Fibroblast of pulmonary artery (primary cell): ENCODE measurements at places on chromosomes 12 and 14.
A peak's percentile ranks its signal among the peaks of the same experiment; 100 is the strongest.

DNA sequence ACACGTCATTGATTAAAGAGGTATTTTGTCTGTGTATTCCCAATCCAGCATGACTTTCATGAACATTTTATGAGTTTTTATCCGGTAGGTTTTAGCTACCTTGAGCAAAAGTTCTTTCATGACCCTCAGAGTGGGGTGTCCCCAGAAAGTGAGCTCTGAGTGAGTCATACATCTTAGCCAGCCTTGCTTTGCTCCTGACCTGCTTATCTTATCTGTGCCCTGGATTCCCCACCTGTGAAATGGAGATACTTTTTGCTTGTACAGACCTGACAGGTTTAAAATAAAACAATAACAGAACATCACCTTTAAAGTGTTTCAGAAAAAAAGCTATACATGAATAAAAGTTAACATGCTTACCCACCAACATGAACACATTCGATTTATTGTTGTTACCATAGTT, 202.8 kb upstream of the SOX5 start:
- no peak for DNase-seq

- DNase-seq: no peak
Measured at GRCh38 chr12:94676922-94677321, 26.6 kb upstream of the TMCC3 start.

GRCh38 chr14:100060760-100061159, 4.5 kb upstream of the EVL start:
- no peak for DNase-seq

DNA sequence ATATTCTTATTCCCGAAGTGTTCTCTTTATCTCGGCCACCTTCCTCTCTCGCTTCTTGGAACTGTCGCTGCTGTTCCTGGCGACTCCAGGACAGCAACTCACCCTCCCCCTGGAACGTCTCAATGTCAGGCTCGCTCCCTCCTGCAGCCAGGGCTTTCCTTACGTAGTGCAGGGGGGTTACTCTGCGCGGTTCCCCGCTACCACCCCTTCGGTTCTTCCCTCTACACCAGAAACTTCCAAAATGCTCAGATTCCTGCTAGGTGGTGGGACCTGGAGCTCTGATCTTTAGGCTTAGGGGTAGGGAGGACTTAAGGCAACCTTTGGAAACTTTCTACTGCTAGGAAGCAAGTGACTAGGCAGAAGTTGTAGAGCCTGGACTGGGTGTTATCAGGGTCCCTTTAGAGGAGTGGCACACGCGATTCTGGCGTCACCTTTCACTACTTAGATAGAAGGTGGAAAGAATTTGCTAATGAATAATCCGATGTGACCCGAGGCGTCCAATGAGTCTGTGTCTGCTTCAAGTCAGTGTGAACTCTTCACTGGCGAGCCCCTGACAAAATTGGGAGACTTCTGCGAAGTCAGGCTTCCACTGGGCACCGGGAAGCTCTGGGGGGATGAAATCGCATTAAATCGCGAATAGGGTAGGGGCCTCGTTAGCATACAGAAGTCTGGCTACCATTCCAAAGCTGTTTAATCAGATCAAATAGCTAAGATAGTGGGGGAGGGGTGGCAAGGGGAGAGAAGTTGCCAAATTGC, 900 bp upstream of the DPF3 start:
- DNase-seq: no peak

DNA sequence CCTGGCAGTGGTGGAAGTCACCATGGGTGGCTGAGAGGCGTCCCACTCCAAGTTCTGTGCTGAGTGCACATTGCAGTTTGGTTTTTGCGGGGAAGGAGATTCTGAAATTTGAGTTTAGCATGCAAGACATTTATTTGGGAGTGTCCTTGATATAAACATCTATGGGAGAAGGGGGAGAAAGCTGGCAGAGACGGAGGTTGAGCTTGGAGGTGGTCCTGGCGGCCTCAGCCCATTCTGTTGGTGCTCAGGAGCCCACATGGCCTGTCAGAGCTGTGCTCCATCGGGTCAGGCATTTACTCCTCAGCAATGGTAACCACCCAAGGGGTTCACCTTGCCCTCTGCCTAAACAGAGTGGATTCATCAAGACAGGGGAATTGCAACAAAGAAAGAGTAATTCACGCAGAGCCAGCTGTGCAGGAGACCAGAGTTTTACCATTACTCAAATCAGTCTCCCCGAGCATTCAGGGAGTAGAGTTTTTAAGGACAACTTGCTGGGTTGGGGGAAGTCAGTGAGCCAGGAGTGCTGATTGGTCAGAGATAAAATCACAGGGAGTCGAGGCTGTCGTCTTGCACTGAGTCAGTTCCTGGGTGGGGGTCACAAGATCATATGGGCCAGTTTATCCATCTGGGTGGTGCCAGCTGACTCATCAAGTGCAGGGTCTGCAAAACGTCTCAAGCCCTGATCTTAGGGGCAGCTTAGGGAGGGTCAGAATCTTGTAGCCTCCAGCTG, 323.3 kb upstream of the TMEM132C start:
- no peak for DNase-seq

DNA sequence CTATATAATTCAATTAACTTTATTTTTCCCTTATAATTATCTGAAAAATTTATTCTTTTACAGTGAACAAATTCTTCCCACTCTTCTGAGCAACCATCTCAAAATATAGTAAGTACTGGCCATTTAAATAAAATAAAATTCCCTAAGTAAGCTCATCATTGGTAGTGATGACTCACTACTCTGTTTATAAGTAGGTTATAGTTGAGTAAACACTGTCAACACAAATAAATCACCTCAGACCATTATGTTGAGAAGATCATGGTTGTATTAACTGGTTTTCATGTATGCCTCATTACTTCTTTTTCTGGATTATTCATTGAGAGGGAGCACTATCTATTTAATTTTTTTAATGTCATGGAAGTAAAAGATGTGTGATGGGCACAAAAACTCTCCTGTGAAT, 220.5 kb downstream of the SEC23A start:
- DNase-seq: no peak

DNA sequence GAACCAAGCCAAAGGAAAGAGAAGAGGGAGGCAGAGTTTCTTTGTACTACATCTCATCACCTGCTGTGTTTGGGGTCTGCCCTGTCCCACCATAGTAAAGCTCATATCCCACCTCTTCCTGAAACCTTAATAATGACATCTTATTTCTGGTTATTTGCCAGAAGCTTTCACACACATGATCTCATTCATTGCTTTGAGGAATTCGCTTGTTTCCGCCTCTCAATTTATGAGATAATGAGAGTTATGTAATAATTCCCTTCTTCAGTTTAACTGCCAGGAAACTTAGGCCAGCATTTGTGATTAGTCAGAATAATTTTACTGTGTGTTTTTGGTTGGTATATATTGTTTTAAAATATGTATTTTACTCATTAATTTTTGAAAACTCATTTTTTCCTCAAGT, 205.2 kb downstream of the CACNA1C start:
- DNase-seq: peak; percentile 73

GRCh38 chr14:95355422-95355821, 35.7 kb upstream of the CLMN start:
- no peak for DNase-seq

- no peak for DNase-seq
Measured at GRCh38 chr14:104931771-104932675, 7.3 kb downstream of the PLD4 start.

GRCh38 chr14:93954900-93955849, 21.2 kb downstream of the ASB2 start:
- DNase-seq: no peak

DNA sequence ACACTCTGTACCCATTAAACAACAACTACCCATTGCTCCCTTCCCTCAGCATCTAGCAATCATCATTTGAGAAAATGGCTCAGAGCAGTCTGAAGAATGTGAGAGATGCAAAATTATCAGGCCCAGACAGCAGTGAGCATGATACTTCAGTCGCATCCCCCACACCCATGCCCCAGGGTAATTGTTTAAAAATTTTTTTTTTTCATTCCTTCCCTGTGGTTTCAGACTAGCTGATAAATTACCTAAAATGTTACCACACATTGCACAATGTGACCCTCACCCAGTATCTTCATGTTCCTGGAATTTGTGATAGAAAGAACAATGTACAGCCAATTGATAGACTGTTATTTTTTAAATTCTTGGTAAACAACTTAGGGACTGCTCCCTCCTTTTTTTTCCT, 11.3 kb upstream of the USP15 start:
- peak; percentile 86 for DNase-seq

DNA sequence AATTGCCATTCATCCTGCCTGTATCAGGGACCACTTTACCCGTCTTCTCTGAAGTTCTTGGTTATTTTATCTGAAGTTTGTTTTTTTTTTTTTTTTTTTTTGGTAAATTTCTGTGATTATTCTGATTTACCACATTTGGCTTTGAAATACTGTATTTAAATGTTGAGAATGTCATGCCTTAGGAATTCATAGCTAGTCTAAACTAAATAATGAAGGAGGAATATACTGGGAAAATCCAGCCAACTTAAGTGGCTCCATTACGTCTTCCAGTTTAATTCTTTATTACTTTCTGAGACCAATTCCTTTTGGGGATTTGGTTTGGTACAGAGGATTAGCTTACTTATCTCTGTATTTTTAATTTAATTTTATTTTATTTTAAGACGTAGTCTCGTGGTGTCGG, 60.3 kb upstream of the KCNMB4 start:
- DNase-seq: no peak

GRCh38 chr14:77071938-77072388, 26.1 kb upstream of the CIPC start:
- DNase-seq: no peak

GRCh38 chr14:58152014-58152857, at the start of gene ARMH4:
Gene ARMH4, minus strand, starts transcription at chr14:58152213. Its CDS starts 12,855 bp downstream, at chr14:58139358.
- peak; percentile 74 for DNase-seq

DNA sequence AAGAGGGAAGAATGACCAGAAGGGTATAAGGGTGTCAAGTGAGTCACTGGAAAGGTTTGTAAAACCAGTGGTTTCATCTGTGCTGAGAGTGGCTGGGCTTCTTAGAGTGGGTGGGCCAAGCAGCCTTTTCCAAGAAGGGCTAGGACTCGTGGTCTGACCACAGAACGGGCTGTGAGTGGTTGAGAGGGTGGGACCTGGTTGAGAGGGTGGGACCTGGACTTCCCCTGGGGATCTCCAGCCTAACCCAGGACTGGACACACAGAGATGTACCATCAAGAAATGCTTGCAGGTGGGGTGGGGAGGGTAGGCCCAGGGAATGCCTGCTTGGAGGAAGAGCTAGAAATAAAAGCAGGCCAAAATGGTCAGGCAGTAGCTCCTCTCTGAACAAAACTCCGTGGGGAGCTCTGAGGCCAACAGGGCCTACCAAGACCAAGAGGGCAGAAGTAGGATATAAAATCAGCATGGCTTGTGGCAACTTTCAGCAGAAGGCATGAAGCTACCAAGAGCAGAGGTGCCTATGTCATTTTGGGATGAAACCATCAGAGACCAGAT, 140.5 kb downstream of the FOXN3 start:
- DNase-seq: no peak

DNA sequence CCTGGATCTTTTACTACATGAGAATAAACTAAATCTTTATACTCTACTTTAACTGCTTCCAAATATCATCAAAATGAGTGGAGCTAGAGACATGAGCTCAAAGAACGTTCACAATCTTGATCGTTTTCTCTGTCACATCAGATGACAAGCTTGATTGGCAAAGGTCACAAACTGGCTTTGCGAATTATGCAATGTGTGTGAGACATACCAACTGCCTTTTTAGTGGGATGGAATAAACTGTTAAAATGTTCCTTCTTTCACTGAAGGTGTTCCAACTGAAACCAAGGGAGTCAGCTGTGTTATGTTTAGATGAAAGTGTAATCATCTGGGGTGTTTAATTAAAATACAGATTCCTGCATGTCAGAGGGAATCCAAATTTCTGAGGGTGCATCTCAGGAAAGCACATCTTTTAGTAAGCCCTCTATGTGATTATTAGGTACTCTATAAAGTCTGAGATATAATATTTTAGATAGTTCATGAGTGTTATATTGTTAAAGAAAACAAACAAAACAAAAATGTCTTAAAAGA, 21.9 kb downstream of the KITLG start:
- DNase-seq: no peak

- DNase-seq: peak; percentile 82
Measured at GRCh38 chr12:96225044-96225855, 31.1 kb downstream of the ELK3 start.

- DNase-seq: peak; percentile 11
Measured at GRCh38 chr12:16229676-16230075, 47.8 kb downstream of the SLC15A5 start.

- no peak for DNase-seq
Measured at GRCh38 chr14:69014829-69015259, 35.7 kb upstream of the ACTN1 start.

- DNase-seq: peak; percentile 79
Measured at GRCh38 chr12:110199339-110200123, 75.4 kb downstream of the IFT81 start.

DNA sequence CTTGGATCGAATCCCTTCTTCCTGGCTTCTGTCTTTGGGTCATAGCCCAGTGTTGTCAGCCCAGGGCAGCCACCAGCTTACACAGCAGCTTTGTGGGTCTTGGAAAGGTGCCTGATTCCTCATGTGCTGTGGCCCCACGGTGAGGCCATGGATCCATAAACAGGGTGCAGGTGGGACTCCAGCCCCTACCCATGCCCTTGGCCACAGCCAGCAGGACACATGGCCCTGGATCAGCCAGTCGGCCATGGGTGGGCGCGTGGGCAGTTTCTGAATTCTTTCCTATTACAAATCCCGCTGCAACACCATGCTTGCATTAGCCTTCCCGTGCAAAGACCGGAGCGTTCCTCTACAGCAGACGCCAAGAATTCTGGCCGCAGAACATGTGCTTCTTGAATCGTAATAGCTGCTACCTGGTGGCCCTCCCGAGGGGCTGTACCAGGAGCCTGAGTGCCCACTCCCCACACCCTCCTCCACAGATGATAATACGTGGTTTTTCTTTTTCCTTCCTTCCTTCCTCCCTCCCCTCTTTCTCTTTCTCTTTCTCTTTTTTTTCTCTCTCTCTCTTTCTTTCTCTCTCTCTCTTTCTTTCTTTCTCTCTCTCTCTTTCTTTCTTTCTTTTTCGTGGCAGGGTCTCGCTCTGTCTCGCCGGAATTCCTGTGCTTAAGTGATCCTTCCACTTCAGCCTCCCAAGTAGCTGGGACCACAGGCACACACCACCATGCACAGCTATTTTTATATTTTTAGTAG, 2.9 kb upstream of the MMP17 start:
- peak; percentile 33 for DNase-seq

GRCh38 chr12:108619369-108620160, 14.1 kb downstream of the SELPLG start:
- DNase-seq: no peak

- peak; percentile 42 for DNase-seq
Measured at GRCh38 chr12:116490471-116490870, 68.7 kb upstream of the MAP1LC3B2 start.

- DNase-seq: peak; percentile 47
Measured at GRCh38 chr12:106519607-106520021, 63.2 kb upstream of the RFX4 start.
